ENCODE measurements at places on chromosomes 5 and 9. TPM values are rescaled to one million over a fixed set of nuclear protein-coding genes. Genes with fewer than 3 reads are reported as not detected.

Gene ITGA1
- polyA plus RNA-seq, result not detected

Gene MYMK
- not detected for polyA plus RNA-seq

Gene FSTL4
- 0.66 TPM for polyA plus RNA-seq

Gene RC3H2
- 33.5 TPM for polyA plus RNA-seq

Gene DBH
- not detected for polyA plus RNA-seq

Gene CRHBP
- not detected for polyA plus RNA-seq

Gene HAND1
- not detected for polyA plus RNA-seq

Gene RALGPS1
- 5.4 TPM for polyA plus RNA-seq
